Activated CD8-positive, alpha-beta memory T cell treated with anti-CD3 and anti-CD28 coated beads for 4 hours (primary cell): ENCODE measurements at places on chromosomes 3 and 15.

GRCh38 chr3:117035745-117036144 is 326.2 kb downstream of the TUSC7 start:
- no peak for DNase-seq

DNA sequence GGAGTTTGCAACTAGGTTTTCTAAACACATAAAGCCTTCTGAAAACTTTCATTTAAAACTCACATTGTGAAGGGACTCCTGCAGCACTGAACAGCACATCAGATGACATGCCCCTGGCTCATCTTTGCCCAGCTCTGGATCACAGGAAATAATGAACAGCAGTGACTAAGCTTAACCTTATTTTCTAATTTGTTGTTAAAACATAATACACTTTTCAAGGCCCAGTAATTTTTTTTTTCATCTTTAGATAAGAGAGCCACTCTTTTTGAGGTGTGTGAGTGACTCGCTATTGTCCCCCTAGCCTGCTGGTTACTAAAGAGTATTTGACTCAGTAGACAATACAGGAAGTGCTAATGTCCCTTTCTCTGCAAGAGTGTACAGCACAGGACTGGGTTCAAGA is 204.0 kb downstream of the OSBPL10 start:
- no peak for DNase-seq

- no peak for DNase-seq
Observed at GRCh38 chr15:38818157-38818790, 253.7 kb upstream of the RASGRP1 start.

GRCh38 chr3:14831916-14832450 is 13.2 kb downstream of the FGD5 start:
- DNase-seq: no peak

- no peak for DNase-seq
Observed at GRCh38 chr15:100887211-100887913, 7.7 kb downstream of the ALDH1A3 start.

GRCh38 chr3:4471907-4472306 is 4.8 kb upstream of the SUMF1 start:
- no peak for DNase-seq

DNA sequence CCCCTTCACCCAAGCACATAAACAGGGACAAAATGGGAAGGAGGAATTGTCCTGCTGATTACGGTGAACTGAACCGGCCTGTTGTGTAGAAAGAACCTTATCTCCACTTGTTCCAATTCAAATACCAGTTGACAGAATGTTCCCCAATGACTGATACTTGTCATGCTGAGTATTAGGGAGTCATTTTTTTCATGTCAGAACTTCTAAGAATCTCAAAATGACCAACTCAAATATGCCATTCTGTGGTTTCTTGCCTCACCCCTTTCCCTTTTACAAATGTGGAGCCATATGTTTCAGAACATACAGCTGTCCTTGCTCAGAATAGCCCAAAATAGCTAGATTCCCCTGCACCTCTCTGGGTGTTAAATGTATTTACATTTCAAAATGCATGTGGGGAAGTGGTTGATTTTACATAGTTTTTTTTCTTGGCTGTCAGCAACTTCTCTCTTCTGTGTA is 405.9 kb upstream of the TBL1XR1 start:
- no peak for DNase-seq

GRCh38 chr15:86615411-86615810 is 535.7 kb downstream of the AGBL1 start:
- no peak for DNase-seq

DNA sequence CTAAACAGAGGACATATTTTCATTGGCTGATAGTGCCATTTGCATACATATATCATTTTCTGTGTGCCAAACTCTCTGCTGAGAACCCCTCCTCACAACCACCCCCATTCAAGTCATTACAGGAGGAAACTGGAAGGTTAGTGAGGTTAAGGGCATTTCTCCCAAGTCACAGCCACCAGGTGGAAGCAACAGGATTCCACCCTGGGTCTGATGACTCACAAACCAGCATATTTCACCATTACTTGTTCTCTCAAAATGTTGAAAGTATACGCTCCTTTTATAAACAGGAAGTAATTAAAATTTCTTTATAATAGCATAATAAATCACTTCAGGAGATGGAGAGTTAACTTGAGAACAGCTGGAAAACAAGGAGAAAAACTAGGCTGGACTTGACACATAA is 398.6 kb upstream of the WNT5A start:
- no peak for DNase-seq

- no peak for DNase-seq
Observed at GRCh38 chr3:33716227-33716626, 1.8 kb downstream of the CLASP2 start.

GRCh38 chr15:47422881-47423665 is 294.2 kb upstream of the SEMA6D start:
- DNase-seq: no peak

GRCh38 chr3:112136959-112137693 is 4.1 kb upstream of the GCSAM start:
- no peak for DNase-seq

- no peak for DNase-seq
Observed at GRCh38 chr15:49063402-49064280, 17.4 kb upstream of the SECISBP2L start.

DNA sequence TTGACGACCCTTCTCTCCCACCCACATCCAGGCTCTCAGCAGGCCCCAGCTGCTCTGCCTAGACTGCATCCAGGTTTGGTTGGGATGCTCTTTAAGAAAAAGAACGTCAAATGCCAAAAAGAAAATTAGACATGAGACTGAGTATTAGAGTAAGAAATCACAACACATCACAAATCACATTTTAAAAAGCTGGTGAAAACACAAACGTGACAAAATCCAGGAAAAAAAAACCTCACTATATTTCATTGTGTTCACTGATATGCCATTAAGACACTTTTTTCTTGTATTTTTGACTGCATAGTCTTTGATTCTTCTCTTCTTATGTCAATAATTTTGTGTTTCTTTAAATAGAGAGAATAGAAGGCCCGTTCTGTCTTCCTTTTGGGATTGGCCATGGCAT is 243.7 kb downstream of the TLE3 start:
- no peak for DNase-seq

GRCh38 chr3:11240496-11240895 is 31.7 kb upstream of the ATG7 start:
- peak; percentile 15 for DNase-seq

- DNase-seq: no peak
Observed at GRCh38 chr3:27553886-27554540, 69.8 kb upstream of the SLC4A7 start.

GRCh38 chr15:64970698-64971097 is 19.0 kb downstream of the SPG21 start:
- no peak for DNase-seq

DNA sequence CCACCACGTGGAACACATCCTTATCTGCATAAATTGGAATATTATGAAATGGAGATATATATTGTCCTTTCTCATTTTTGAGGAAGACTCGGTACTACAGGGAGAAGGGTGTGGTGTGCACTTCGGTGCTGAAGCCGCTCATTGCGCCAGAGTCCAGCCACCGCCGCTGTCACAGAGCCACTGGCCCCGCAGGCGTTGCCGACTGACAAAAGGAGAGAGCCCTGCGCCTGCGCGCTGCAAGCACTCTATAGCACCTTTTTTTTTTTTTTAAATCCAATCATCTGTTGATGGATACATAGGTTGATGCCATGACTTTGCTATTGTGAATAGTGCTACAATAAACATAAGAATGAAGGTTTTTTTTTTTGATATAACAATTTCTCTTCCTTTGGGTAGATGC is 130.0 kb upstream of the TBC1D5 start:
- no peak for DNase-seq

GRCh38 chr15:101296418-101297405 is 1.7 kb upstream of the SNRPA1 start:
- DNase-seq: no peak

DNA sequence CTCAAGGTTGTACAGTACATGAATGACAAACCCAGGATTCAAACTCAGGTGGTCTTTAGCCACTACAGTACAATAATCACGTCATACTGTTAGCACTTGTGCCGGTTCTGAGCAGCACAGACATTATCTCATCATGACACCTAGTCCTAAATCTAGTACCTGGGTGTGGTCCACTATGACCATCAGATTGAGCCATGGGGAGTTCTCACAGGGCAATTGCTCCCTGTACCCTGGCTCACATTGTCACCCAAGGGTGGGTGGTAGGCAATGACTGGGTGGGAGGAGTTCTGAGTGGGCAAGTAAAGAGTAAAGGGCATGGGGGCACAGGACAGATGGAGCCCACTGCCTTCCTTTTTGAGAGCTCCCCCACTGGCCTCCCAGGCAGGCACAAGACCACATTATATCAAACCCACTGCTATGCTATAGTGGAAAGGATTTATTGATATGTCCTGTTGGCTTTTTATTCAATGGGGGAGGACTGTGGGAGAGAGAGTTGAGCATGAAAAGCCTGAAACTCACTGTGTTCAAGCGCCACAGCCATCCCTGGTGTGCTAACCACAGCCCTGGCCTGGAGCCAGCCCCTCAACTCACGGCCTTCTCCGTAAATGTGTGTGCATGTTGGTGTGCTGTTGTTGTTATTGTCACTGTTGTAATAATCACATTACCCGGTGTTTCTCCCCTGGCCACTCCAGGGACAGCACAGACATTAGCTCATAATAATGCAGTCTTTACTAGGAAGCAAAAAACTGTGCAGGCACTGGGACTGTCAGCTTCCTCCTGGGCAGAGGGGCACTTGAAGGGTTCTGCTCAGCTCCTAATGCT is 27.3 kb downstream of the ADCY5 start:
- no peak for DNase-seq

- DNase-seq: no peak
Observed at GRCh38 chr3:98695796-98696195, 67.3 kb upstream of the ST3GAL6 start.

GRCh38 chr3:129025691-129026435 is 24.8 kb downstream of the EFCC1 start:
- DNase-seq: no peak

- no peak for DNase-seq
Observed at GRCh38 chr3:158200955-158201354, 91.1 kb downstream of the RSRC1 start.

DNA sequence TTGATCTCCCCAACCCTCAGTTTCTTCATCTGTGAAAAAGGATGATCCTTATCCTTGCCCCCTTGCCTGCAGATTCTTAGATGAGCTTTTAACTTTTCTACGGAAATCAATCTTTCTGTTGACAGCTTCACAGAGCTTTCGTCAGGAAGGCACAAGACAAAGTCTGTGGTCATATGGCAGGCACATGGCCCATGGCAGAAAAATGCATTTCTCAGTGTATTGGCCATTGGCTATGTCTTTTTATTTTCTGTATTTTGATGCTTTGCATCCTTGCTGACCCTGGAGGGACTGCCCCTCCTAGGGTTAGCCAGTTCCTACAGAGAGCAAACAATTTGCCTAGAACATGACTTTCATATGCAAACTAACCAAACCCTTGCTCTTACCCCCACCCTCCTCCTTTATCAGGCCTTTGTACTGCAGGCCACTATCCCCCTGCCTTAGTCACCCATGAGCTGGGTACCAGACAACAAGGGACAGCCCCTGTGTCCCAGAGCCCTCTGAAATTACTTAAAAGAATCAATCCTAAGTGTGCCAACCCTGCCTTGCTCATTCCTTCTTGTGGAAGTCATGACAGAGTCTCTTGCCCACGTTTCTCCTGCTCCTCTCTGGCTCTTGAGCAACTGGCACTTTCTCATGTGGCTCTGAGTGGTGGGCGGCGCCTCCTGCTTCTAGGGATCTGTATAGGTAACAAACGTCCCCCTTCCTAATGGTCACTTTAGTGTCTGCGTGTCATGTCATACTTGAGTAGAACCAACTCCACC is 24.1 kb upstream of the NOX5 start:
- no peak for DNase-seq

DNA sequence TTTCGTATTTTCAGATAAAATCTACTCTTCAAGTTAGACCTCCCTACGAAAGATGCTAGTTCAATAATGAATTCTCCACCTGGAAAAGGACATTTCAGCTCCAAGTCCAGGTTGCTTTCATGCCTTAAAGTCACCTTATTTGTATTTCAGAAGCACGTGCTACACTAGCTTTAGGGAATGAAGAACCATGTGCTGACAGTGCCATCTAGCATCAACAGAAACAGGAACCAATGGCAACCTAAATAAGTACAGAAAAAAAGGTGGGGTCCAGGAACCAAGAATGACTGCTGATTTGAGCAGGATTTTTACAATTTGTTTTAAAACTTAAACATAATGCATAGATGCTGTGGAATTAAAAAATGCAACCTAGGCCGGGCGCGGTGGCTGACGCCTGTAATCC is 77.6 kb upstream of the SNRPN start:
- no peak for DNase-seq

DNA sequence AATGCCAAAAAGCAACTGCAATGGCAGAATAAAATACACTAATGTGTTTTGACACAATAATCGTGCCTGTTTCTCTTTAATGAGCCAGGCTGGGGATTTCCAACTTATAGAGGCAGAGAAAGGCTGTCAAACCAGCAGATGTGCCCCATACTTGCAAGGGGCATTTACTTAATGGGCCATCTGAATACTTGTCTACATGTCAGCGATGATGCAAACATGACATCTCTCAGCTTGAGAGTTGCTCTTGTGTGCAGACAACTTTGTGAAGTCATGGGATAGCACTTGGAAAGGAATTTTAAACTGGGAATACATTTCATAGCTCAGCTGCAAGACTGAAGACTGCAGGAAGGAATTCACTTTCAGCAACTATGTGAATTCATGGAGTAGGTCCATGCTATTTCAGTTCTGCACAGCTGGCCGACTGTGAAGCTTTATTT is 127.4 kb upstream of the ADAMTS9 start:
- no peak for DNase-seq

DNA sequence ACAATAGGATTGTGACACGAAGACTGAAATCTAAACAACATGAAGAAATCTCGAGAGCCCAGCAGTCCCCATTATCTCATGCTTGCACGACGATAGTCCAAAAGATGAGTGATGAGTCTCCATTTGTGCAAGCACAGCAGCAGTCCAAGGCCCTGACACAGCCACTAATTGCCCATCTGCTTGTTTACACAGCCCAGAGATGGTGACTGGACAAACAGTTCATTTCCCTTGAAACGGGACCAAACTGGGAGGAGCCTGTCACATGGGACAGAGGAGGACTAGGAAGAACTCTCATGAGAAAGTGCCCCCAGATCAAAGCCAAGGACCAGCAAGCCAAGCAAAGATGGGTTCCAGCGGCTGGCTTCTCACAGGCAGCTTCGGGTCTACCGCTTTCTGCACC is 121.0 kb downstream of the GREM1 start:
- DNase-seq: no peak

GRCh38 chr3:142966808-142967207 is 3.3 kb upstream of the PAQR9 start:
- DNase-seq: no peak

DNA sequence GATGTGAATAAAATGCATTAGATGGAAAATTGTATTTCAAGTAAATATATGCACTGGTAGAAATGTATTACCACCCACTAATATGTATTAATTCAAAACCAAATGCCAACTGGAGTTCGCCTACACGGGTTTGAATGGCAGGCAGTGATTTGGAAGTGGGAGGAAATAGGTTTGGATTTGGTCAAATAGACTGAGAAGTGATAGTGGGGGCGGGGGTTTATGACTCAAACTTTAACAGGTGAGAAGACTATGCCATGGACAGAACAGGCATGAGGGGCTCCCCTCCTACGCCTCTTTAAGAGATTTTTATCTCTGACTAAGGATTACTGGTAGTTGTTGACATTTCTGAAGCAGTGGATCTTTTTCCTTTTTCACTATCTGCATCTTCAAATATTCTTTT is 677.8 kb downstream of the NTRK3 start:
- no peak for DNase-seq
